ENCODE measurements at places on chromosomes 4 and X. TPM values are rescaled to one million over a fixed set of nuclear protein-coding genes. Genes with fewer than 3 reads are reported as not detected.

DNA sequence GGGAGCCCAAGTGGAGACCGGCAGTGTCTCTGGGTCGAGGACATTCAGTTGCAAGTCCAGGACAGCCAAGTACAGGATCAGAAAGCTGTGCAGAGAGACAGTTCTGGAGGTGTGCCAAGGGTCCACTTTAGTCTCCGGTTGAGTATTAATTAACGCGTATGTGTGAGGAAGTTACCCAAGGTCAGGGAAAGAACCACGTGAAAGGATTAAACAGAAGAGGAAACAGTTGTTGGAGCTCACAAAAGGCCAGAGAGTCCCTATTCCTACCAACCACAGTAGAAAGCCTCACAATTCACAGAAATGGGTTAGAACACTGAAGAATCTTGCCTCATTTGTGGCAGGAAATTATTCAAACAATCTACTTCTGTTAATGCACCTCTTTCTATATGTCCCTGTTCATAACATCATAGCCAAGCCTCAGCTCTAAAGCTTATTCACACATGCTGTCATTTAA is 17.9 kb upstream of the NSUN7 start:
- DNase-seq, result no peak

- no peak for DNase-seq
Measured at GRCh38 chr4:104870495-104871233, 276.0 kb upstream of the TET2 start.

Gene CYSLTR1
- not detected for total RNA-seq

Gene NOX1
- not detected for total RNA-seq

- no peak for DNase-seq
Measured at GRCh38 chr4:187268940-187269339, 545.3 kb upstream of the FAT1 start.

DNA sequence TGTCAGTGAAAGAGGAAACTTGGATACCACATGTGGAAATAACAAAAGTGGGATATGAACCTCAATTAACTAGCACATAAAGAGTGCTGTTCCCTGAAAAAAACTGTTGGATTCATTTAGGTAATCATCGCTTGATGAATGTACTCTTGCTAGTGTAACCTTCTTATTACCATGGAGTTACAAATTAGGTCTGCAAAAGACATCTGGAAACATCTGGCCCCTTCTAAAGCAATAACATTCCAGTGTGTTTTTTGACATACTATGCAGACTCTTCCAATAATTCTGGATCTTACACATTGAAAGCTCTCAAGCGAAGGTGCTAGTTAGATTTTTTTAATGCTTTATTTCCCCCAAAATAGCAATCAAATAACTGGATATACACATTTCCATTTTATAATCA is 134.6 kb downstream of the ATP10D start:
- DNase-seq, result no peak

- peak; percentile 23 for DNase-seq
Measured at GRCh38 chrX:13646154-13646549, 6.8 kb upstream of the TCEANC start.

DNA sequence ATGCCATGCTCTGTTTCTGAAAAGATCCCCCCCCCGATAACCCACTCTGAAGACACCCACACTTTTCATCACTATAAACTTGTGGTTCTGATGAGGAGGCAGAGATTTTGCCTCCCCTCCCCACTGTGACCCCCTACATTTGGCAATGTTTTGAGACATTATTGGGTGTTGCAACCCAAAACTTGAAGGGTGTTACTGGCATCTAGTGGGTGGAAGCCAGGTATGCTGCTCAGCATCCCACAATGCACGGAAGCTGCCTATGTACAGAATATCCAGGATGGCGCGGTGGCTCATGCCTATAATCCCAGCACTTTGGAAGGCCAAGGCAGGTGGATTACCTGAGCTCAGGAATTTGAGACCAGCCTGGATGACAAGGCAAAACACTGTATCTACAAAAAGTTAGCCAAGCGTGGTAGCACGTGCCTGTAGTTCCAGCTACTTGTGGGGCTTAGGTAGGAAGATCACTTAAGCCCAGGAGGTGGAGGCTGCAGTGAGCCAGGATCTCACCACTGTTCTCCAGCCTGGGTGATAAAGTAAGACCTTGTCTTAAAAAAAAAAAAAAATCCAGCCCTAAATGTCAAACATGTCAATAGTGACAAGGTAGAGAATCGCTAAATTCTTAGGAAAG is 87.3 kb downstream of the SCD5 start:
- no peak for DNase-seq

DNA sequence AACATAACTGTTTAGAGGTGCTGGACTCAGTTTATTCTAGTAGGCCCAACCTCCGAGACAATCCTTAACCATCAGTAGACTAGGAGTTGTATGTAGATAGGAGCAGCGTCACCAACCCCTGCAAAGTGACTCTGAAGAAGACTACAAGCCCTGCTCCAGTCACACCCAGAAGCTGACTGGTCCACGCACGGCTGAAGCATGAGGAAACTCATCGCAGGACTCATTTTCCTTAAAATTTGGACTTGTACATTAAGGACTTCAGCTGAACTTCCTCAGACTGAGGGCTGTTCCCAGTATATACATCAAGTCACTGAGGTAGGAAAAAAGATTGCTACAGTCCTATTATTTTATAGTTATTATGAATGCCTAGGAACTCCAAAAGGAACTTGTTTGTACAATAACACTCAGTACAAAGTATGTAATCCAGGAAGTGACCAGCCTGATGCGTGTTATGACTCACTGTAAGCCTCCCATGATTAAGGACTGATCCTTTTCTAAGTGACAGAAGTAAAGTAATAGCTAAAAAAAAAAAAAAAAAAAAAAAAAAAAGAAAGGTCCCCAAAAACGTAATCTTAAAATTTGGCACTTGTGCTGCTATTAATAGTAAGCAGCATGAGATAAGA is 41.6 kb upstream of the UGT2B7 start:
- DNase-seq, result peak; percentile 70

GRCh38 chrX:69109706-69110105 is 55.5 kb downstream of the PJA1 start:
- DNase-seq, result no peak

DNA sequence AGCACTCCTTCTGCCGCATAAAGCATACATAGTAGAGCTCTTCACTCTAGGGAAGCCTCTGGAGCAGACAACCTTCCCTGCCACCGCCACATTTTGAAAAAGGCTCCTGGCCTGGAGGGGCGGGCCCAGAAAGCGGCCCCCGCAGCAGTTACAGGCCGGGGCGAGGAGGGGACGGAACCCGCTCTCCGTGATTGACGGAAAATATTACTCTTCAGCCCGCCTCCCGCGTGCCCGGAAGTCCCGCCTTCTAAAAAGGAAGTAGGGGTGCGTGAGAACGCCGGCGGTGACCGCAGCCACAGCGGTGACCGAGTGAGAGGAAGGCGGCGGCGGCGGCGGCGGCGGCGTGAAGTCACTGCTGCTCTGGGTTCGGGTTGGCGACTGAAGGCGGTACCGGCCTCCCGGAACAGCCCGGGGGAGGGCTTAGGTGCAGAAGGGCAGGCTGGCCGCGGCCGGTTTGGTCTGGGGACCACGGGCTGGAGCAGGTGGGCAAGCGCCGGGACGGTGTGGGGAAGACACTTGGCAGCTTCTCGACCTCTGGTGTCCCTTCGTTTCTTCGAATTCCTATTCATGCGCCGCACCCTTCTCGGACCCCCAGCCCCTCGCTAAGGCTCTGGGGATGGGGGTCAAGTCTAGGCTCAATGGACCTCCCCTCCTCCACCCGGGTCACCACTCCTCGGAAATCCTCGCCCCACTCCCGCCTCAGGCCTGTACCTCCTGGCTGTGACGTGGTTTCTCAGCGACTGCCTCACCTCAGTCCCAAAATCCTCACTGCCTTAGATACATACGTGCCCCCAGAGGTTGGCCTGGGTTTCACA is at the start of gene HCCS:
Gene HCCS, plus strand, starts transcription at position 296 of the 815 bp plus-strand sequence. CDS start 729 bp downstream, outside the sequence.
- DNase-seq, result peak; percentile 31

DNA sequence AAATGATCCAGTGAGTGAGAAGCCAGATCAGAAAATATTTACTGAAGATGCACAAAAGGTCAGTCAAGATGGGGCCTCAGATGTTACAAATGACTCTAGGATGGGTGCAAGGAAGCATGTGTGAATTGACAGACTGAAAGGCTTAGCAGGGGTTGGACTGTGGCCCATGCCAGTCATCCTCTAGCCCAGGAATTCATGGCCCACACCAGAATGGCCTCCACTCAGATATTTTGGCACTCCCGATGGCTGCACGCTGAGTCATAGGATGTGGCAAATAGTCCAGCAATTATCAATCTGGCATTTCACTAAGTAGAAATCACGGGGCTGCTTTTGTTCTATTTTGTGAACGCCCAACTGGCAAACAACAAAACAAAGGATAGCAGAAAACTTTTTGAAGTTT is 406.5 kb downstream of the IQCM start:
- peak; percentile 26 for DNase-seq

Gene FGA
- total RNA-seq, result not detected

DNA sequence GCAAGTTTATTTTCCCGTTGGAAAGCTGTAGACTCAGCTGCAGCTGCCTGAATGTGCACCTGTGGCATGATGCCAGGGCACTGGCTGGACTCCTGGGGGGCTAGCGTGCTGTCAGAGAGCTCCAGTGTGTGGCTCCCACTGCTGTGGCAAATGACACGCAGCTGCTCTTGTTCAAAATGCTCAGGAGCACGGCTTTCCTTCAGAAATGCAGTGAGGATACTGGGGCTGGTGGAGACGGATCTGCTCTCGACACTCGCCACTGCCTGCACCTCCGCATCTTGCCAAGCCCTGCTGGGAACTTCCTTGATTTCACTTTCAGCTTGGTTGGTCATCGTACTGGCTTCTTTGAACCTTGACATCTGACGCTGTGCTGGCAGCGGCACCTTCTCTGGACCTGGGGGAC is 58.7 kb downstream of the GPRIN3 start:
- no peak for DNase-seq

- no peak for DNase-seq
Measured at GRCh38 chr4:45927641-45928040, 196.2 kb downstream of the GABRG1 start.

DNA sequence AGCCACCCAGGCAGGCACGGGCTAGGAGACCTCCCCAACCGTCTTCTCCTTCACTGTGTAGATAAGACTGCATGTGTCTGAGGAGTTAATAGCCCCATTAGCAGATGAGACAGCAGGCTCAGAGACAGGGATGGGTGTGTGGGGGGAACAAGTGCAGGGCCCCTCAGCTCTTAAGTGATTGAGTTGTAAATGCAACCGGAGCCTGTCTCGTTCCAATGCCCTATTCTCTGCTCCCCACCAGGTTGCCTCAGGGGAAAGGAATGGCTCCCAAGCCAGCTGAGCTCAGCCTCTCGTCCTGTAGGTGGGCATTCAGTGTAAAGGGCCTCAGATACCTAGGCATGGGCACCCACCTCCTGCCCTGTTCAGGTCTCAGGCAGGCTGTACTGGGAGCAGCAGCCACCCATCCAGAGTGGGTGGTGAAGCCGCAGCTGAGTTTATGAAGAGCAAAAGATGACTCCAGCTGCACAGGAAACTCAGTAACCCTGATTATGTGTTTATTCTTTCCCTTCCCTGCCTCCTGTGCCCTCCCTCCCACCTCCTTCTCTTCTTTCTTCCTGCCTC is 87.3 kb downstream of the PJA1 start:
- DNase-seq, result no peak

DNA sequence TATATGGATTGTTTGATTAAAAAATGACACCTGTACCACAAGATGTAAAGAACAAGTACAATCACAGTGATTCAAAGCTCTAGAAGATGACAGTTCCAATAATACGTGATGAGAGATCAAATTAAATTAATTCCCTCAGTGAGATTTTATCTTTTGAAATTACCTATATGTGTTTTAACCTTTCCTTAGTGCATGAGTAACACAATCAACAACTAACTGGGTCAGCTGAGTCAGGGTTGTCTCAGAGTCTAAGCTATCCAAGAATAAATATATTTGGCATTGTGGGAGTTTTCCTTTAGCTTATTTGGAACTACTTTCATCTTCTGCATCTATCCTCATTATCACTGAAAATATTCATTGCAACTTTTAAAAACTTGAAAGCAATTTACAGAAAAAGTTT is 162.8 kb downstream of the WDFY3 start:
- no peak for DNase-seq

Gene LONRF3
- total RNA-seq, result 7.2 TPM

Gene DKK2
- total RNA-seq, result not detected

- no peak for DNase-seq
Measured at GRCh38 chrX:41863343-41864203, 59.8 kb downstream of the CASK start.

Gene TCEAL6
- not detected for total RNA-seq

- no peak for DNase-seq
Measured at GRCh38 chr4:140308366-140309123, 64.9 kb upstream of the SCOC start.

DNA sequence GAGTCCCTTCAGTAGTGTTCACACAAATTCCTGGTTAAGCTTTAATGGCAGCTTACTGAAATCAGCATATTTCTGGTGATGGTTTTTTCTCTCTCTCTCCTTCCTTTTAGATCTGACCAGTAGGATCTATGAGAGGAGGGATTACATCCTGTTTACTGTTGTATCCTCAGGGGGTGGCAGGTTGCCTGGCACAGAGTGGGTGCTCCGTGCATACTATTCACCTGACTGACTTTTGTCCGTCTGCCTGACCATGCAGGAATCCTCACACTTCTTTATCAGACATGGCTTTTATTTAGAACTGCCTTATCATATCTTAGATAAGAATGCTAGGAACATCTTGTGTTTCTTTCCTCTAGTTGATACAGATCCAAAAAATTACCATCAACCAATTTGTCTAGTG is 29.6 kb downstream of the MCUB start:
- no peak for DNase-seq

DNA sequence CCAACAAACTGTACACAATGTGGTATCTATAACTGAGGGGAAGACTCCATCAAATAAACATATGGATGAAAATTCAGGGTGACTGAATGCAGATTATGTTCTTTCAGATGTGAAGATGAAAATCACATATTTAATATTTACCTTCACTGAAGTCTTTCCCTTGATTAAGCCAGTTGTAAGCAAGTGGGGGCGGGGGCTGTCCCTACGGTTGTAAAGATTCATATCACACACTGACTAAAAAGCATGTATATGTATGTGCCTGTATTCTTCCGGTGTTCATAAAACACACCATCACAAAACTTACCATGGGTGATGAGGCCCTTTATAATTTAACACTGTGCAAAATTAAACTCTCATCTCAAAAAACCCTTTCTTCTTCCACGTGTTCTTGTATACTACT is 1.3 kb downstream of the TAB3 start:
- no peak for DNase-seq

Gene MRPS18C
- total RNA-seq, result 22.7 TPM

- peak; percentile 77 for DNase-seq
Measured at GRCh38 chr4:11614426-11614825, 185.7 kb upstream of the HS3ST1 start.

Gene SLBP
- 74.8 TPM for total RNA-seq

GRCh38 chr4:24468071-24468470 is 116.3 kb downstream of the DHX15 start:
- no peak for DNase-seq

Gene NXF2
- not detected for total RNA-seq

- no peak for DNase-seq
Measured at GRCh38 chr4:164606478-164606877, 147.5 kb upstream of the SMIM31 start.

DNA sequence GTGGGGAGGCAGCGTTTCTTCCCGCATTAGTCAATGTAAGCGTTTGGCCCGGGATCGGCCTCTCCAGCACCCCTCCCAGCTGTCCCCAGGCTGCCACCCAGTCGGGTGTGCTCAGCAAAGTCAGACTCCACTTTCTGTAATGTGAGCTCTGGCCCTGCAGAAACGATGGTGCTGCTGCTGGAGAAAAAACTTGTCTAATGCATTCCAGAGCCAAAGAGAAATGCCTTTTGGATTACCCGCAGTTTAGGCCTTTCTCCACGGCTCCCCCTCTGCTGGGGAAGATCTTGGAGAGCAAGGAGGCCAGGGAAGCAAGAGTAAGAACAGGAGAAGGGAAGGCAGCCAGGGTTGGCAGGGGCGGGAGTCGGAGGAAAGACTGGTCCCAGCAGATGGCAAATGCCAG is 55.2 kb downstream of the ELF4 start:
- no peak for DNase-seq

Data from kidney epithelial cell (primary cell).